ENCODE measurements at places on chromosomes 5 and 9. TPM values are rescaled to one million over a fixed set of nuclear protein-coding genes. Genes with fewer than 3 reads are reported as not detected.

Gene C5orf52
- total RNA-seq = not detected

Gene FGF1
- total RNA-seq = 16.0 TPM

Gene EDIL3
- total RNA-seq = 108 TPM

Gene NUTM2F
- not detected for total RNA-seq

Gene PTTG1
- 158 TPM for total RNA-seq

Gene TTC23L
- not detected for total RNA-seq

Gene BRD3
- total RNA-seq = 3.5 TPM

Gene IGFBPL1
- total RNA-seq = not detected

Gene TEX48
- not detected for total RNA-seq

Gene GLRA1
- not detected for total RNA-seq

Gene PNPLA7
- total RNA-seq = 0.64 TPM

Gene FBXO38
- total RNA-seq = 74.7 TPM

Gene SHOC1
- under 0.01 TPM for total RNA-seq

Gene RAD1
- total RNA-seq = 68.7 TPM

Gene LRRC14B
- total RNA-seq = not detected

Gene SOHLH1
- total RNA-seq = not detected

Gene SPATA9
- 1.3 TPM for total RNA-seq

Gene RNF224
- not detected for total RNA-seq

Gene TLE1
- 39.3 TPM for total RNA-seq

Gene STPG3
- not detected for total RNA-seq

Gene CKMT2
- total RNA-seq = 0.43 TPM

Gene FAM78A
- total RNA-seq = 0.43 TPM

Gene SV2C
- not detected for total RNA-seq

Gene SLC36A2
- not detected for total RNA-seq

Gene GLDC
- 0.32 TPM for total RNA-seq

Gene ITGA2
- 35.0 TPM for total RNA-seq

Gene NRG2
- under 0.01 TPM for total RNA-seq

Gene CDH10
- total RNA-seq = 0.97 TPM

Gene LCN1
- total RNA-seq = not detected

Gene EQTN
- not detected for total RNA-seq

Gene MCIDAS
- total RNA-seq = not detected

Gene PROP1
- total RNA-seq = not detected

Gene PCDHB2
- 0.32 TPM for total RNA-seq

Gene FAM221B
- total RNA-seq = not detected

Gene WDR31
- 0.32 TPM for total RNA-seq

Gene UNC13B
- 23.7 TPM for total RNA-seq
